ENCODE measurements at places on chromosomes 3 and 15.

- no peak for DNase-seq
Measured at GRCh38 chr3:154786724-154787123, 293.4 kb upstream of the MME start.

GRCh38 chr3:160810362-160811236 lies 54.6 kb downstream of the PPM1L start:
- no peak for DNase-seq

- no peak for DNase-seq
Measured at GRCh38 chr3:14988988-14989394, 41.6 kb downstream of the NR2C2 start.

DNA sequence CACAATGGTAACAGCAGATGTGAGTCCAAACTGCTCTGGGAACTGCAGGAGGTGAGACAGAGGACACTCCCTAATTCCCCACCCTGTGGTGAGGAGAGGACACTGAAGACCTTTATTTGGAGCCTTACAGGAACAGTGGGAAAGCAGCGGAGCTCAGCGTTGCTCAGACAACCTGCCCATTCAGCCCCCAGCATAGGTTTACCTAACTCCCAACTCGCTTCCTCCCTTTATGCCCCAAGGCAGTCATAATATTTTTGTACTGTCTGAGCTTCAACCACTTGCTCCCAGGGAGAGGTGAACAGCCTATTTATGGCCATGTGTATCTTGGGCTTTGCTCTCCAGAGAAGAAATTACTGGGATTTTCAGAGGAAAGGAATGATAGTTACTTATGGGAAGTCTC lies 34.1 kb downstream of the SHC4 start:
- DNase-seq: no peak

DNA sequence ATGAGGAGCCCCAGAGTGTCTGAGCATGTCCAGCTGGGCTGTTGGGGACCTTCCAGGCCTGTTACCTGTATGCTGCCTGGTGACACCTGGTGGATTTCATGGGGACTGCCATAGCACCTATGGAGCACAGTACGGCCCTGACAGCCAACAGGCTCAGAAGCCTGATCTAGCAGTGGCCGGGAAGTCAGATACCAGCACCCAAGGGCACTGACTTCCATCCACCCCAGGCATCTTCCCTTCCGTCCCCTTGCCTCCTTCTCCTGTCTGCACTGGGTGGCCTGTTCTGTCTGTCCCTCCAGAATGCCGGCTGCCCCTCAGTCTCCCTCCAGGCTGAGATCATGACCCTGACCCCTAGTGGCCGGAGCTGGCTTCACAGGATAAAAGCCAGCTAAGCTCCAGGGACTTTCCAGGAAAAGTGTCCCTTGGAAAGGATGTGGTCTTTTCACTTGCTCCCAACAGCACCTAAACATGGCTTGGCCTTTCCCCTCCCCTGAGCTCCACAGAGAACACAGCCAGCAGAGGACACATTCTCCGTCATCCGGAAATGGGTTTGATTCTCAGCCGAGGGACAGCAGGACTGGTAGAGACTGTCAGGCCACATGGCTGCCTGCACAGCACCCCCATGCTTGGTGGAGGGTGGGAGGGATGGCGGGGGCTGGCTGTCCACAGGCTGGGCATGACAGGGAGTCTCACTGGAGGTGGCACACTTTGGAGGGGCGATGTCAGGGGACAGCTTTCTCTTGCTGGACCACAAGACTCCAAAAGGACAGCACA lies 9.5 kb downstream of the RPS17 start:
- DNase-seq: peak; percentile 43

GRCh38 chr3:23712656-23713559 lies 92.8 kb upstream of the UBE2E1 start:
- DNase-seq: no peak

- no peak for DNase-seq
Measured at GRCh38 chr3:140529096-140529495, 148.8 kb upstream of the TRIM42 start.

DNA sequence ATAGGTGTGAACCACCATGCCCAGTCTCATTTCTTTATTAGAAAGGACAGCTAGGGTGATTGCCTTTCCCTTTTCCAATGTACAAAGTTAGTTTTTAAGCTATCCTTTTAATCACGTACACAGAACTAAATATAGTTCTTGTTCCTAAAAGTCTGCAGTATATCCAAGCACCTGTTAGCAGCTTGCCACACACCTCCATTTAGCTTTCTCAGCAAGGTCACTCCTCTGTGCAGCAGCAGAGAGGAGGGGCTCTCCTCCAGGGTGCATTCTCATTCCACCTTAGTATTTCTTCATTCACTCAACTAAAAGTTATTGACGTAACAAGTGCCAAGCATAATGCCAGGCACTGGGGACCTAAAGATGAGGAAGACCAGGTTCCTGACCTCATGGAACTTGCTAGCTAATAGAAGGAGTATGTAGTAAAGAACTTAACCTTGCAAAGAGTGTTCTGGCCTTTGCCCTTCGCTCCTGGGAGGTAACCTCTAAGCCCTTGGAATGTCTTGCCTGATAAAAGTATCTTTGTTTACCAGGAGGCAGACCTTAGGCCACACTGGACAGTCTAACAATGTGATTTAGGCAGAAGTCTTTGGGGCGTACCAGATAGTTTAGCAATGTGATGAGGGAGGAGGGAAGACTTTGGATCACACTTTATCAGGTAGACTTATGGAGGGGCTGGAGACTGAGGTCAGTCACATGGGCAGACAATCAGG lies 12.7 kb upstream of the PTPN9 start:
- DNase-seq: no peak

GRCh38 chr3:27184261-27184660 lies 184.9 kb downstream of the NEK10 start:
- no peak for DNase-seq

- DNase-seq: no peak
Measured at GRCh38 chr15:51759557-51760070, 8.2 kb downstream of the TMOD2 start.

DNA sequence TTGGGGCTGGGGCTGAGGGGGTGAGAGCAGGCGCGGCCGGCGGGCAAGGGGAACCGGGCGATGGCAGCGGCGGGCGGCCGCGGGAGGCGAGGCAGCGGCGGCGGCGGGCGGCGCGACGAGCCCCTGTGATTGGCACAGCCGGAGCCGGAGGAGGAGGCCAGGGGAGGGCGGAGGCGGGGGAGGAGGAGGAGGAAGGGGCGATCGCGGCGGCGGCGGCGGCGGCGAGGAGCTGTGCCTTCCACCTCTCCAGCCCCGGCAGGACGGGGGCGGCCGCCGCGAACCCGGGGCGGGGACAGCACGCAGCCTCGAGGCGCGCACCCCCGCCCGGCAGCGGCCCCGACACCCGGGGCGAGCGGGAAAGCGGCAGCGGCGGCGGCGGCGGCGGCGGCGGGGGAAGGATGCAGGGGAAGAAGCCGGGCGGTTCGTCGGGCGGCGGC lies at the start of gene SLCO3A1:
SLCO3A1 (plus strand) TSS at position 198 of the 437 bp plus-strand sequence.
- DNase-seq: no peak

- no peak for DNase-seq
Measured at GRCh38 chr3:172189987-172190603, 150.7 kb downstream of the FNDC3B start.

DNA sequence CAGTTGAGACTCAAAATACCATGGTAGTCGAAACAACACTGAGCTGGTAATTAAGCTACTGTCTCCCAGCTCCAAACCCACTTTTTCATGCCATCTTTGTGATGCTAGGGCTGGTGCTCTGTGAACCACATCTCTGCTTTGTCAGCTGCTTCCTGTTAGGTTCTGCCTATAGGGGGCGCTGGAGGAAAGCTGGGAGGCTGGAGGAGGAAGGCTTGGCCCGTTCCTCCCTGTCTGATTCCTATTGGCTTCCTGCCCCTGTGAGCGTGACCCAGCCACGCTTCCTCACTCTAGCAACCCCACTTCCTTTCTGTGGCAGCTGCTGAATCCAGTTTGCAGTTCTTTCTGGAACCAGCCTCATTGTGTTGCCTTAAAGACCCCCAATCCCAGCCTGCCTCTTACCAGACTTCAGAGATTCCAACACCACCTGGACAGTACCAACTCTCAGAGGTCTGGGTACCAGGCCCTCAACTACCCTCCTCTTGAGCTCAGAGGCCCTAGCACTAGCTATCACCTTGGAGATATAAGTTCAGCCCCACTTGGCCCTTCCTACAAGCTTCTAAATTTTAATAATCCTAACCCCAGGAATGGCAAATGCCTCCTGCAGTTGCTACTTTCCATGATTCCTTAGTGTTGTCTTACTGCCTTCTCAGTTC lies 120.9 kb downstream of the ERC2 start:
- DNase-seq: no peak

All from stimulated activated CD8-positive, alpha-beta memory T cell treated with anti-CD3 and anti-CD28 coated beads, Interleukin-4, amount 100 ng/mL, for 4 hours (primary cell).